Midbrain (tissue), 1 donor: ENCODE measurements at places on chromosomes 5 and 9.

GRCh38 chr5:155004138-155004744, 9.3 kb upstream of the KIF4B start:
- DNase-seq = peak; percentile 3

DNA sequence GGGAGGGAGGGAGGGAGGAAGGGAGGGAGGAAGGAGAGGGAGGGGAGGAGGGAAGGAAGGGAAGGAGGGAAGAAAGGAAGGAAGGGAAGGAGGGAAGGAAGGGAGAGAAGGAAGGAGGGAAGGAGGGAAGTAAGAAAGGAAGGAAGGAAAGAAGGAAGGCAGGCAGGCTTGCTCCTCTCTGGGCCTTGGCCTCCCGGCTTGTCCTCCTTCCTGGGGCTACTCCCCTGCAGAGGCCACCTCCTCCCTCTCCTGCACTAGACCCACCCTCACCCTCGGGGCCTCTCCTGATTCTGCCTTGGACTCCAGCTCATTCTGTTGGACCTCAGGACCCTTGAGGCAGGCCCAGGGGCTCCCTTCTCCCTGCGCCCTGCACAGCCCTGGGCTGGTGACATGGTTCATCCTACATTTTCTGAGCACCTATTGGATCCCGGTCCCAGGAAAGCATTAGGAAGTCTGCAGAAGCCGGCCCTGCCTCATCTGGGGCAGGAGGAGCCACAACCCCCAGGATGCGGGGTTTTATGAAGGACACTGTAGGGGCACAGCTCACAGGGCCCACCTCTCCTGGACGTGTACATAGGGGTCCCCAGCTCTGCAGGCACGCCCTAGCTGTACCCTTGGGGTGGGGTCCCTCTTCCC, 23.0 kb downstream of the LHX3 start:
- no peak for DNase-seq

DNA sequence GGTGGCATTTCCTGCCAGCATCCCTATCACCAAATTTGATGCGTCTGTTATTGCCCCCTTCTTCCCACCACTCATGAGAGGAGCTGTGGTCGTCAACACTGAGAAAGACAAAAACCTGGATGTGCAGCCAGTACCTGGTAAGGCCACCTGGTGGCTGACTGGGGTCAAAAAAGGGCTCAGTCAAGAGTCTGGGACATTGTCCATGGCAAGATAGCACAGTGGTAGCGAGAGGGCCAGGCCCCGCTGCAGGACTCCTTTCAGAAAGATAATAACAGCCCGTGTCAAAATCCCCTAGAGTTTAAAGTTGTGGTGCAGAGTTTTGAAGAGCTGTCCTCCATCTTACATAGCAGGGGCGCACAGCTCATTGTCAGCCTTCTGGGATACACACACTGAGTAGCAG, 40.8 kb downstream of the CSF1R start:
- DNase-seq = no peak

- no peak for DNase-seq
Measured at GRCh38 chr5:72160329-72160728, 53.1 kb downstream of the MAP1B start.

DNA sequence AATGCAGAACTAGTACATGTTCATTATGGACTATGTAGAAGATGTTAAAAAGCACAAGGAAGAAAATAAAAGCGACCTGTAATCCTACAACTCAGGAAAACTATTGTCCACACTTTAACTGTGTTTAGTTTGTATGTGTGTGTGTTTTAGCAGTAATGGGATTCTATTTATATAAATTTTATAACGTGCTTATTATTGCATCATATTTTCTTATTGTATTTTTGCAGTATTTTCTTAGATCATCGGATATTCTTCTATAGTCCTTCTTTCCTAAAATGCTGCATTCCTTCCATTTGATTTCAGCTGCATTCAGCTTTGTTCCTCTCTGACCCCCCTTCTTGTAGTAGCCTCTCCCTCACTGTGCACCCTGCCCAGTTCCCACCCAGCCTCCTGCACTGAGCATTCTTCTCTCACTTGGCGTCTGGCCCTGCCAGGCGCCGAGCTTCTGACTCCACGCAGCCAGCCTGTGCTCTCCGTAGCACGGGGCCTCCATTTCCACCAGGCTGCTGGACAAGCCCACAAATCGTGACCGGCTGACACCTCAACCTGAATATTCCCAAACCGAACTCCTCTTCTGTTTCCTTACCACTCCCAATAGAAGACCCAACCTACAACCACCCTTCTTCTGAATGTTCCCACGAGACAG, 39.9 kb downstream of the MVB12B start:
- DNase-seq = peak; percentile 87

GRCh38 chr5:150139334-150139733, 16.3 kb downstream of the PDGFRB start:
- DNase-seq = no peak

DNA sequence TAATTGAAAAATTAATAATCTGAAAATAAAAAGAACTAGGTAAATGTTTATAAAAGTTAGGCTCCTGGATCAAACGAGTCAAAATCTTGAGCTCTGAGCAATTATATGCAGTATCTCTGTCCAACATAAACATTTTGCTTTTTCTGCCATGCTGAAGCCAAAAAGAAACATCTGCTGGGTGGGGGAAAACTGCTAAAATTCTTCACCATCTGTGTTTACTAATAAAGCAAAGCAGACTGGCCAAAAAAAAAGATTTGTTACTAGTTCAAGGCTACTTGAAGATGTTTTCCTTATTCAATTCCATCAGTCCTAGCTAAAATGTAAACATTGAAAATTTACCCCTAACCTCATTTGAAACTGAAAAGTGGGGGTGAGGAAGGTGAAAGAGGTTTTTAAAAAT, 29.7 kb downstream of the GTF3C4 start:
- DNase-seq = no peak

- no peak for DNase-seq
Measured at GRCh38 chr5:173547579-173547978, 68.9 kb downstream of the BOD1 start.

- no peak for DNase-seq
Measured at GRCh38 chr9:135704483-135704882, 2.5 kb downstream of the KCNT1 start.

DNA sequence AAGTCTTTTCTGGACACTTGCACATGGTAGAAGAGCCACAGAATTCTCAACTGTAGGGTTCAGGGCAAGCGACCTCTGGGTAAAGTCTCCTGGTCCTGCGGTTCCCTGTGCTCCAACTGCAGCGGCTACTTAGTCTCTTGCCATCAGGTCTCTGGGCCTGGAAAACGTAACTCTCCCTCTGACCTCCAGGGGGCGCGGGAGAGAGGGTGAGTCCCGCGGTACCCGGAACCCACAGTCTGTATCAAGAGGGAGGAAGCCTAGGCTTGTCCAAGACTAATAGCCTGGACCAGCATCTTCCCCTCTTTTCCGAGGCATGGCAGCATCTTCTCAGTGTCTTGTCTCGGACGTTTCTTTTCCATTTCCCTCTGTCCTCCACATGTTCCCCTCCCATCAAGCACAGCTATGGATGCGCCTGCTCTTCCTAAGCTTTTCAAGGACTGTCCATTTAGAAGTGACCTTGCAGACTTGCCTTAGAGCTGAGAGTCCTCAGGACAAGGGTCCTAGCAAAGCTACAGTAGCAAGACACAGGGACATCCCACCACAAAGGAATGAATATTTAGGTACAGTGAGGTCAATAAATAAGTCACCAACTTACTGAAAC, 59.3 kb downstream of the FSTL4 start:
- DNase-seq = no peak

- DNase-seq = no peak
Measured at GRCh38 chr5:170105642-170106611, at the start of gene FOXI1. FOXI1 (plus strand) TSS chr5:170105897; CDS start chr5:170105958, 61 bp downstream.

DNA sequence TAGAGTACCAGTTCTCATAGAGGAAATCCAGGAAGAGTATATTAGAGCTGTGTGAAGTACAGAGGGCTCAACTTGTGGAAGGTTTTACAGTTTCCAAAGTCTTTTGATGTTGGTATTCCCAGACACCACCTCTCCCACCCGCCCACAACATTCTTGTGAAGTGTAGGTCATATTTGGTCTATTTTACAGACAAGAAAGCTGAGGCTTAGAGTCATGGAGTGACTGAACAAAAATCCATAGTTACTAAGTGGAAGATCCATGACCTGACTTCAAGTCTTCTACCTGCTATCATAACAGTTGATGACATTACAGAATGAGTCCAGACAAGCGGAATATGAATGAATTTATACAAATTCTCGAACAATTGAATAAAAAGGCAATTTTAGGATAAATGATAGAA, 187.1 kb upstream of the RPS23 start:
- no peak for DNase-seq

- DNase-seq = no peak
Measured at GRCh38 chr5:36073595-36074216, 7.0 kb upstream of the UGT3A2 start.

DNA sequence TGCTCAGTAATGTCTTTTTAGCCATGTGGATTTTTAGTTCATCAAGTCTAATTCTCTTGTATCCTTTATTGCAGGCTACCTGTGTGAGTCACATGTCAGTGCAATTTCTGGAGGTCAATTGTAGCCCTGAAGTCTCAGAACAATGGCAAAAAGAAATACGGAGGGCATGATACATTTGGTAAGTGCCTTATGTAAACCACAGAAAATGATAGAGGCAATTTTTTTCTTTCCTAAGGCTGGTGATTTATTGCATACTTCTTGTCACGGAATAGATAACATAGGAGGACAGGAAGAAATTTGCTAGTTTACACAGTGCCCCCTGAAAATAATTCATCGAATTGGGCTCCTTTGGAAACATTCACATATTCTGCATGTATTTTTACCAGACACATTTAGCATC, 235.9 kb downstream of the DMRTA1 start:
- DNase-seq = no peak

- no peak for DNase-seq
Measured at GRCh38 chr5:157161996-157162395, 4.1 kb downstream of the GARIN3 start.
